Right hindlimb (tissue), 1 donor: ENCODE measurements at places on chromosomes 3 and 15.

GRCh38 chr3:84885199-84885882 is 73.4 kb upstream of the CADM2 start:
- no peak for DNase-seq

DNA sequence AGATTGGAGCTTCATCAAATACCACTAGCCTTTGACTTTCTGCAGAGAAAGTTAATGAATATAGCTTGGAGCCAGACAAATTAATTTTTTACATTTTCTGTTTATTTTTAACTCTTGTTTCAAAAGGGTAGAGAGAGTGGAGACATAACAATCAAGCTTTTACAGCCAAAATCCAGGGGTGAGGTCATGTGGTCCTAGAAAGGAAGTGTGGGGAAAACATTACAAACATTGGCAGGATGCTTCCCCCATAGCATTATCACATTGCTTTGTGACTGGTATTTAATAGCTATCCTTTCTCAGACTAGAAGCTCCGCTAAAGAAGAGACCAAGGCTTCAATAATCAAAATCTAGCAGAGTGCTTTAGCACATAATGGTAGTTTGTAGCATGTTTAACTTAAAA is 46.4 kb upstream of the PHLDB2 start:
- no peak for DNase-seq

DNA sequence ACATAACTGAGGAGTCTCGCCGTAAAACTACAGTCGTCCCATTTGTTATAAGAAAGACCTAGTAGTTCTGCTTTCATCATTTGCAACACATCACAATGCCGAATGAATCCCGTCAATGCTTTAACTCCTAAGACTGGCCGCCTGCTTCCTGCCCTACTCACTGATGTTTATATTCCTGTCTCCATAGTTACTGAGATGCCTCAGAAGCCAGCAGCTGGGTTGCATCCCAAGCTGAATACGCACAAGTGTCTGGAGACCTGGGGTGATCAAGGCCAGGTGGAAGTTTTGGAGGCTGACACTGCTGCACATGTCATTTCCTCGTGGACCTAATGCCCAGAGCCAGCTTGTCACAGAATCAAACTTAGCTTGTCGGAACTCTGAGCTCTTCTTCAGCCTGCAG is 95.2 kb upstream of the UBE2E1 start:
- peak; percentile 87 for DNase-seq

GRCh38 chr15:32733281-32733680 is 15.5 kb downstream of the GREM1 start:
- no peak for DNase-seq

- DNase-seq, result no peak
Measured at GRCh38 chr3:126982126-126982470, 817 bp upstream of the PLXNA1 start.

- DNase-seq, result no peak
Measured at GRCh38 chr3:136276049-136276755, 26.1 kb downstream of the PCCB start.

DNA sequence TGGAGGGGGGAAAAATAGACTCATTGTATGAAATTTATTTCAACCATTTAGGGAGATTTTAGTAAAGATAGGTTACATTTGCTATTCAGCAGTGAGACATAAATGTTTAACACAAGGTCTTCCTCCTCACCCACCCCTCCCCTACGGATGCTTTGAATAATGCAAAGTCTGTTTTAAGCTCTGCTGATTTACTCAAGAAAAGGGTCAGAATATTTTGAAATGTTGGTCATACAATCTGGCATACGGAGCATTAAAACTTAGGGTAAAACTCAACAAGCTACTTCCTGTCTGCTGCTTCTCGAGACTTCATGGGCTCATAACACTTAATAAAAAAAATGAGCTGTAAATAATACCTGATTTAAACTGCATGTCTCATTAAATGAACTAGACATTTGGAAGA is 156.3 kb downstream of the WNT5A start:
- no peak for DNase-seq

GRCh38 chr15:25763331-25763751 is 99.8 kb downstream of the ATP10A start:
- no peak for DNase-seq

DNA sequence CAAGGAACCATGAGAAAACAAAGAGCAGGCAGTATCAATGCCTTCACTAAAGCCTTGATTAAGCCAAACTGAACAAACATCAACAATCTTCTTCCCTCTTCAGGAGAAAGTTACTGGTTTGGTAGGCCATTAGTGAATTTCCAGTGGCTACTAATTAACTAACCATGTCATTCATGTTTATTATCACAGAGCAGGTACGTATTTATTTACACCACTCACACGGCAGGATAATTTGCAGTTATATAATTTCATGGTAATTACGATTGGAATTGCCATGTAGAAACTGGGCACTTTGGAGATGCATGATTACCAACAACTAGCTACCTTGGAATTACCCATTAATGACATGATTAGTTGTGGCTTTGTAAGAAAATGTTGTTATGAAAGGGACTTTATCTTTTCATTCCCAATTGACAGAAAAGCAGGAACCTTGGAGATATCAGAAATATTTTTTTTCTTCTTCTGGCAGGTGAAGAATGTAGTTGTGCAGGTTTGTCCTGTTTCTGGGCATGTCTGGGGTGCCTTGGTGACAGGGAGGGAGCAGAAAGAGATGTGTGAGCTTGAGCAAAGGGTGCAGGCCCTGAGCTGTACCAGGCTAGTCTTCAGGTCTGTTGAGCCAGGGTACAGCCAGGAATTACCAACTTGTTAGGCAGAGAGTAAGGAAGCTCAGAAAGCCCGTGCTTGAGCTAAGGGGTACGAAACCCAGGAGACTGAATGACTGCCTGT is 310.7 kb downstream of the RORA start:
- no peak for DNase-seq

- no peak for DNase-seq
Measured at GRCh38 chr3:52983336-52983807, 62.5 kb downstream of the SFMBT1 start.

GRCh38 chr15:83698294-83698693 is 44.4 kb downstream of the ADAMTSL3 start:
- DNase-seq, result peak; percentile 67

- no peak for DNase-seq
Measured at GRCh38 chr3:72625602-72626337, 222.5 kb downstream of the SHQ1 start.

DNA sequence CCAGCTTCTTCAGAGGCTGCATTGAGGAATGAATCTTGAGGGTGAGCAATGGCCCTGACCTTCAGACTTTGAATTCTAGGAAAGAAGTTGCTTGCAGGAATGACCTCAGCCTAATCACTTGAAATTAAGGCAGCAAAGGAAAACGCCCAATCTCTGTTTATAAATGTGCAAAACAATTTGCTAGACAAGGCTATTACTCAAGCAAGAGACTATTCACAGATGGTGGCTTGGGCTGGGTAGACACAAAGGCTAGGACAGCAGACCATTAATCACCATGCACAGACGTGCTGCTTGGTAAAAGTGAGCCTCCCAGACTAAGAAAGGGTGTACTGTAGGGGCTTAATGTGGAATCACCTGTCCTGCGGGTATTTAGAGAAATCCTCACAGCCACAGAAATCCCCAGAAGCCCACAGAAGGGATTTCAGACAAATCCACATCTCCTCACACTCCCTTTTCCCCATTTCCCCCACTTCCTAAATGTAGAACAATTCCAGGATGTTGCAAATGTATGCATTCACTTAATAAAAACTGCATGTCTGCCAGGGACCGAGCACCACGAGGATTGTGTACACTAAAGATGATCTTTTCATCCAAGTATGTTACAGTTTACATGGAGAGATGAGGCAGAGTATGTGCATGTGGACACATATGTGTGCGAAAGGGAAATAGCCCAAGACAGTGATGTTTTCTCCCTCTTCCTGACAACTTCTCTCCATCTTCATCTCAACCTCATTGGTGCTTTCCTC is 259.5 kb downstream of the THSD4 start:
- no peak for DNase-seq

DNA sequence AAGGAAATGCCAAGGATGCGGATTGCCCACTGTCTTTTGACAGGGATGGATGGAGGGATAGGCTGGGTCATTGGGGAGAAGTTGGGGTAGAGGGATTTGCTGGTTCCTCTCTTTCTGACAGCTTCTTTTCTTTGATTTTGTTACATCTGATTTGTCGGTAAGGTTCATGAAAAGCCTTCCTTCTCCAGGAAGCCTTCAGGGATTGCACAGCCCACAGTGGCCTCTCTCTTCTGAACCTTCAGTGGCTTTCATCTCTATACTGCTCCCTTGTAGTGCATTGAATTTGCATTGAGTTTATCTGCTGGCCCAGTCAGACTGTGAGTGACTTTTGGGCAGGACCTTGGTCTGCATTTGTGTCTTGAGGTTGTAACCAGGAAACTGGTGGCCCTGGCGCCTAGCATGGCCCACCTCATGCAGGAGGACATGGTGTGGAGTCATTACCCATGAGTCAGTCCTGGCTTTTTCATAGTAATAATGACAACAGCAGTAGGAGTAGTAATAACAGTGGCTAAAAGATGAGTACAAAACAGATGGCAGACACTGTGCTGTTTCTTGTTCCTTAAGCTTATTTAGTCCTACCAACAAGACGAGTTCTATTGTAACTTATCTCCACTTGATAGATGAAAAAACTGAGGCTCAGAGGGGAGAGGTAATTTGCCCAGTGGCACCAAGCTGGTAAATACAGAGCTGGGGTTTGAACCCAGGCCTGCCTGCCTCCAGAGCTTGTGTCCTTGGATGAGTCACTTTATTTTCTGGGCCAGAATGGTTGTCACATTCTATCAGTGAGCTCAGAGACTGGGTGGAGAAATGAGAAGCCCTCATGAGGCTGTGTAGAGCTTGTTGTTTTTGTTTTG is 28.4 kb downstream of the SMAD6 start:
- no peak for DNase-seq

DNA sequence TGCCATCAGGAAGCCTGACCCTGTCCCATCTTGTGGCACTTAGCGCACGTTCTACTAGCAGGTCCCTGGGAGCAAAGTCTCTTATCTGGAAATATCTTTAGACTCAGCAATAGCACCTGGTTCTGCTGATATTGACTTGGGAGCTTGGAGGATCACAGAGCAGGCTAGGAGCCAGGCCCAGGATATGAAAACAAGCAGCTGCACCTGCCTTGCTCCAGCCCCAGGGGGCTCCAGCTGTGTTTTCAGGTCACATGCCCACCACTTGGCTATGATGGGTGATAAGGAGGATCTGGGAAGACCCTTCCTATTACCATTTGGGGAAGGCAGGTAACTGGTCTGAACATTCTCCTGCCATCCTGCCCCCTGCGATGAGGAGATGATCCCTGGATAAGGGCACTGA is 87.8 kb downstream of the C3orf70 start:
- DNase-seq, result no peak

- no peak for DNase-seq
Measured at GRCh38 chr3:12190832-12191231, 32.1 kb upstream of the TIMP4 start.

- no peak for DNase-seq
Measured at GRCh38 chr3:33942483-33943150, 144.2 kb downstream of the PDCD6IP start.

DNA sequence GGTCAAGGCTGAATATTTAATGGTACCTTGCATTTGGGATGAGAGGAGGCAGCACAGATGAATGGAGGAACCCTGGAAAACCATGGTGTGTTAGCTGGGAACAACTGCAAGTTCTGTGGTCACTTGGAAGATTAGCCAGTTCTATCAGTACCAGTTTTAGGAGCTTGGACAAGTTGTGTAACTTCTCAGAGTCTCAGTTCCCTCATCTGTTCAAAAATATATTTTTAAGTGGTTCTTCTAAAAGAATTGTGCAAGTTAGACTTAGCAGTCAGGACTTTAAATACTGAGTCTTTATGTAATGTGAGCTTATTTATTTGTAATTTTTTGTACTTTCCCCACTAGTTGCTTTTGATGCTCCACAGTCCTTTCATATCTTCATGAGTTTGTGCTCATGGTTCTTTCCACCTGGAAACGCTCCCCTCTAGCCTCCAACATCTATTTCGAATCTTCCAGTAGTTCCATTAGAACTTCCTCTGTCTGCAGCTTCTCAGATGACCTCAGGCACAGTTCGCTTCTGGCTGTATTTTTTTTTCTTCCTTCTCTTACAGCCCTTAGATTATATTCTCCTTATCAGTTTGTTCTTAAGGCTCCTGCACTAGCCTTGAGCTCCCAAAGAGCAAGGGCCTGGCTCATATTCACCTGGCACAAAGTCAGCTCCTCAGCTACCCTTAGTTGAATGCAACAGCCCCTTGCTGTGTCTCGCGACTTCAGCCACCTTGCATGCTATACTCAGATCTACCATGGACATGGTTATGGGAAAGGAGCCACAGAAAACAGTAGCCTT is 27.1 kb downstream of the ITPR1 start:
- DNase-seq, result no peak

DNA sequence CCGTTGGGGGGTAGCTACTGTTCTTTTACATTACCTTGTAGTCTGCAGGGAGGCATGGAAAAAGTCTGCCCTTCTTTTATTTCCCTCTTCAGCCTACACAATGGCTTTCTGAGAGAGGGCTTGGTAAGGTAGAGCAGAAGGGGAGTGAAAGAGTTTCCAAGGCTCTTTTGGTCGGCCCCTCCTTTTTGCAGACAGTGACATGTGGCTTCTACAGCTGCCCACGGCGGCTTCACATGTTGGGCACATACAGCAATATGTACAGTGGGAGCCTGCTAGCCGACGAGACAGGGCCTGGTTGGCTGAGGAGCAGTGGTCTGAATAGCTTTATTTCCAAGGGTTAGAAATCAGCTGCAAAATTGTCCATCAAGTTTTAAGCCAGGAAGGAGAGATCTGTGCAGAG is 4.0 kb downstream of the INAFM2 start:
- DNase-seq, result no peak
